ENCODE measurements at places on chromosomes 5 and 9.

- H3K27ac ChIP-seq = no peak overlapping the region
- H3K4me3 ChIP-seq = no peak overlapping the region
- no peaks in the 10 kb centered on the region for H3K27me3 ChIP-seq
- no peaks in the 10 kb centered on the region for H3K36me3 ChIP-seq
These were observed 5.0 kb upstream of the SPINK14 start for GRCh38 chr5:148163345-148163744.

DNA sequence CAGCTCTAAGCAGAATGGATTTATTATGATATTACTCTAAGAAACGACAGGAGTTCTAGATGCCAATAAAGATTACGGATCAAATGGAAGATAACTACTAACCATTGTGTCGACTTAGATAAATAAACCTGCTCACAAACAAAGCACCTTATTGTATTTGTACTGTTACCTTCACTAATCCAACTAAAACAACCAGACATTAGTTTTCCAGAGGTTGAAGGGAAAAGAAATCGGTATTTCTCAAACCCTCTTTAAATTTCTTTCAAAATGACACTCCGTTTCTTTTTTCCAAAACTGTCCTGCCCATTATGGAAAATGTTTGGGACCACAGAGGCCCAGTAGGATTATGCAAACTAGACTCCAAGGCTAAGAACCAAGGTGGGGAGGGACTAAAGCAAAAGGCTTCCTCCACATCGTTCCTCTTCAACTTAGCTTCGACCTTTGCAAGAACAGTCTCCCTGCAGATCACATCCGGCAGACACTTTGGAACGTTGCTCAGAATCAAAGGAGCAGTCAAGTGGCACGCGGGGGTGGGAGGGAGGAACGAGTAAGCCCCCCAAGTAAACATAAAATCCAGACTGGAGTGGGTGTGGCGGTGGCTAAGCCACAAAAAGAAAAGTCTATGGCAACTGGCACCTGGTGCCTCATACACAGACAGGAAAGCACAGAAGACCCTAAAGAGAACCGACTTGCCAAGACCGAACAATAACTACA, 2.7 kb downstream of the MLLT3 start:
- no peaks in the 10 kb centered on the region for H3K27me3 ChIP-seq
- H3K4me3 ChIP-seq = peak overlapping the region; percentile 97
- H3K27ac ChIP-seq = peak overlapping the region; percentile 75
- H3K36me3 ChIP-seq = peaks cover 30% of the 10 kb centered on the region

GRCh38 chr9:111868475-111868874, 28.1 kb upstream of the UGCG start:
- H3K4me3 ChIP-seq = no peak overlapping the region
- H3K36me3 ChIP-seq = no peaks in the 10 kb centered on the region
- no peak overlapping the region for H3K27ac ChIP-seq
- no peak for DNase-seq

DNA sequence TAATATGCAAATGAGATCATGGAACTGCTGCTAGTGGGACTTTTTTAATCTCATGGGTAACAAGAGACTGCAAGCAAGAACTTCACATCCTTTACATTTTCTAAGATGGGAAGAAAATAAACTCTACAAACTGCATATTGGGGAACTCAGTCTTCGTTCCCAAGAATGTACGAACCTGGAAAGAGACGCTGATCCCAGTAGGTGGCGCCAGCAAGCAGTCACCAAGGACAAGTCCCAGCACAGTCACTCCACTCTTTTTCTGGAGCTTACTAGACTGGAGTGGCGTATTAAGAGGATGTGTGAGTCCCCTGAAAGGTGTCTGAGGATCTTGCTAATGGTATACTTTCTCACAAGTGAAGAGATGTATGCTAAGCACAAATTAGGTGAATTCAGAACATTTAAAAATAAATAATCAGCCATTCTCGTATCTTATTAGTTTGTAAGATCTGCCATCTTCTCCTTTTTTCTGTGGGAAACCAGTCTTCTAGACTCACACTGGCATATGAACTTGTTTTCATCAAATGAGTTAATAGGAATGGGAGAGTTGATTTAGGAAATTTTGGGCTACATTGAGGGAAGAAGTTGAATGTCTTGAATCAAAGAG, 16.0 kb upstream of the PUM3 start:
- H3K27me3 ChIP-seq = peaks cover 19% of the 10 kb centered on the region
- no peaks in the 10 kb centered on the region for H3K36me3 ChIP-seq
- peak; percentile 71 for DNase-seq
- H3K4me3 ChIP-seq = no peak overlapping the region
- H3K4me1 ChIP-seq = peaks cover 4% of the 10 kb centered on the region
- no peak overlapping the region for H3K27ac ChIP-seq

GRCh38 chr9:122099271-122099869, 6.3 kb upstream of the TTLL11 start:
- H3K27me3 ChIP-seq = peaks cover 8% of the 10 kb centered on the region
- H3K4me3 ChIP-seq = peak overlapping the region; percentile 1
- peak; percentile 90 for DNase-seq
- no peak overlapping the region for H3K27ac ChIP-seq
- peaks cover 2% of the 10 kb centered on the region for H3K36me3 ChIP-seq

DNA sequence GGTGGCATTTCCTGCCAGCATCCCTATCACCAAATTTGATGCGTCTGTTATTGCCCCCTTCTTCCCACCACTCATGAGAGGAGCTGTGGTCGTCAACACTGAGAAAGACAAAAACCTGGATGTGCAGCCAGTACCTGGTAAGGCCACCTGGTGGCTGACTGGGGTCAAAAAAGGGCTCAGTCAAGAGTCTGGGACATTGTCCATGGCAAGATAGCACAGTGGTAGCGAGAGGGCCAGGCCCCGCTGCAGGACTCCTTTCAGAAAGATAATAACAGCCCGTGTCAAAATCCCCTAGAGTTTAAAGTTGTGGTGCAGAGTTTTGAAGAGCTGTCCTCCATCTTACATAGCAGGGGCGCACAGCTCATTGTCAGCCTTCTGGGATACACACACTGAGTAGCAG, 40.8 kb downstream of the CSF1R start:
- H3K4me3 ChIP-seq = no peak overlapping the region
- peaks cover 58% of the 10 kb centered on the region for H3K36me3 ChIP-seq
- no peak overlapping the region for H3K27ac ChIP-seq
- no peak for DNase-seq
- no peaks in the 10 kb centered on the region for H3K27me3 ChIP-seq

GRCh38 chr9:87878989-87879511, 3.6 kb upstream of the SPATA31E1 start:
- no peak for DNase-seq
- H3K27ac ChIP-seq = no peak overlapping the region
- H3K36me3 ChIP-seq = no peaks in the 10 kb centered on the region
- no peaks in the 10 kb centered on the region for H3K4me1 ChIP-seq
- H3K27me3 ChIP-seq = peaks cover 4% of the 10 kb centered on the region

- no peak overlapping the region for H3K27ac ChIP-seq
- no peaks in the 10 kb centered on the region for H3K27me3 ChIP-seq
- DNase-seq = no peak
- peaks cover 3% of the 10 kb centered on the region for H3K36me3 ChIP-seq
- H3K4me3 ChIP-seq = no peak overlapping the region
These were observed 270.7 kb downstream of the NR3C1 start for GRCh38 chr5:143132739-143133138.

DNA sequence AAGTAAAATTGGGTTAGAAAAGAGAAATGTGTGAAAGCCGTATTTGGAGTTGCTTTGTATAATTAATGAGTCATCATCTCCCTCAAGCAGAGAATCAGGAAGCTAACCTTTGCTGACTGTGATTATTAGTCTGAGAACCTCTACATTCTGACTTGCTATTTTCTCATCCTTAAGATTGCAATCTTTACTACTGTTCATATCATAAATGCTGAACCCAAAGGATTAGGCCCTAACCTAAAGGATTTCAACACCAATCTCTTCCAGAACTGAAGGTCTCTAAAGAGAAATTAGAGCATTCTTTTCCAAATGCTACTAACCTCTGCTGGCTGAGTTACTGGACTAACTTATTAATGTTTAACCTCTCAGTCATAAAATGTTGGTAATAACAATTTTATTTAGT, 538.1 kb upstream of the MEF2C start:
- H3K4me1 ChIP-seq = no peaks in the 10 kb centered on the region
- no peaks in the 10 kb centered on the region for H3K27me3 ChIP-seq
- no peak overlapping the region for H3K4me3 ChIP-seq
- no peak for DNase-seq
- H3K27ac ChIP-seq = no peak overlapping the region

All from activated CD8-positive, alpha-beta T cell treated with anti-CD3 and anti-CD28 coated beads for 36 hours (primary cell).